ENCODE measurements at places on chromosomes 2 and 18.

GRCh38 chr18:41390309-41390708 is 564.7 kb upstream of the PIK3C3 start:
- no peak for DNase-seq

GRCh38 chr2:185921048-185921756 is 182.6 kb downstream of the FSIP2 start:
- no peak for DNase-seq

GRCh38 chr18:63253428-63254372 is 65.9 kb downstream of the BCL2 start:
- DNase-seq: no peak

DNA sequence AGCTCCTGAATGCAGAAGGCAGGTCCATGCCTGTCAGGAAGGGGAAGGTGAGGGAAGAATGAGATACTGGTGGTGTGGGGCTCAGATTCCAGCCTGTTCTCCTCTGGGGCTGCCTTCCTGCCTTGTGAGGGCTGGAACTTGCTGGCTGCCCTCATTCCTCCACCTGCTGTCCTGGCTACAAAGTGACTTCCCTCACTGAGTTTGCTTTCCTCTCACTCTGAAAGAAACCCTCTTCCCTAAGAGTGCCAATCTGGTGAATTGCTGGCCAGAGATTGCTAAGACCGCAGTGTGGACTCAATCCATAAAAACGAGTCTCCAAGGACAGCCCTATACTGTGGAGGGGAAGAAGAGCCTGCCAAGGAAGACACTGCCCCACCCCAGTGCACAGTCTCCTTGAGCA is 664.4 kb upstream of the HS6ST1 start:
- no peak for DNase-seq

- DNase-seq: peak; percentile 60
Measured at GRCh38 chr2:177030451-177031105, 182.0 kb upstream of the HNRNPA3 start.

DNA sequence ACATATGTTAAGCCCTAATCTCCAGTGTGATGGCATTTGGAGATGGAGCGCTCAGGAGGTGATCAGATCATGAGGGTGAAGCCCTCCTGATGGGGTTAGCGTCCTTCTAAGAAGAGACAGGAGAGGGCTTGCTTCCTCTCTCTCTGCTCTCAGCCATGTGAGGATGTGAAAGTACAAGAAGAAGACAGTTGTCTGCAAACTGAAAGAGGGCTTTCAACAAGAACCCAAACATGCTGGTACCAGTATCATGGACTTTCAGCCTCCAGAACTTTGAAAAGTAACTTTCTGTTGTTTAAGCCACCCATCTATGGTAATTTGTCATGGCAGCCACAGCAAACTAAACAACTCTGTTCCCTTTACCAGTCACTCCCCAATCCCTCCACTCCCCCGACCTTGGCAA is 47.4 kb downstream of the CACNB4 start:
- DNase-seq: no peak
